ENCODE measurements at places on chromosomes 4 and X. TPM values are rescaled to one million over a fixed set of nuclear protein-coding genes. Genes with fewer than 3 reads are reported as not detected.
A peak's percentile ranks its signal among the peaks of the same experiment; 100 is the strongest.

- DNase-seq, result no peak
These were observed 107.3 kb downstream of the CPEB2 start for GRCh38 chr4:15109600-15109999.

GRCh38 chrX:97766501-97767095 is 882.9 kb downstream of the RPA4 start:
- DNase-seq, result no peak

YY2 gene
- 0.93 TPM for total RNA-seq

DNA sequence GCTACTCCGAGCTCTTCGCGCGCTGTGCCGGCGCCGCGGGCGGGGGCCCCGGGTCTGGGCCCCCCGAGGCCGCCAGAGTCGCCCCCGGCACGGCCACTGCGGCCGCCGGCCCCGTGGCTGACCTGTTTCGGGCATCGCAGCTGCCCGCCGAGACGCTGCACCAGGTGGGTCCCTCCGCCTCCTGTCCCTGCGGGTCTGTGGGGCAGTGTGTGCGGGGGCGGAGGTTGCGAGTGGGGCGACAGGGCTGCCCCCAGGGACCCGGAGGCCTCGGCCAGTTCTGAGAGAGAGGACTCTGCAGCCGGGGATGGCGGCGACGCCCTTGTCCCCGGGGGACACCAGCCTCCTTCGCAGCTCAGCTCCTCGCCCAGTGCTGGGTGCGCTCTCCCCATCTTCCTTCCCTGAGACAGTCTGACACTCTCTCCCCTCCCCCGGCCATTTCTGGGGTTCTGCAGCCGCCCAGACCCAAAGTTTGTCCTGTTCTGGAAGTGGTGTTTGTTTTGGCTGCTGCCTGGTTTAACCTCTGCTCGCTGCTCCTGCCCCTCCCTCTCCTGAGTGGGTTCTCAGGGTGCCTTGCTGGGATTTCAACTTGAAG is 609 bp downstream of the REPS2 start:
- peak; percentile 18 for DNase-seq

GRCh38 chr4:181507938-181508337 is 735.3 kb upstream of the TENM3 start:
- DNase-seq, result no peak

All from muscle of leg (tissue), 16 donors.